Activated CD4-positive, CD25-positive, alpha-beta regulatory T cell (primary cell): ENCODE measurements at places on chromosomes 16 and 17.

DNA sequence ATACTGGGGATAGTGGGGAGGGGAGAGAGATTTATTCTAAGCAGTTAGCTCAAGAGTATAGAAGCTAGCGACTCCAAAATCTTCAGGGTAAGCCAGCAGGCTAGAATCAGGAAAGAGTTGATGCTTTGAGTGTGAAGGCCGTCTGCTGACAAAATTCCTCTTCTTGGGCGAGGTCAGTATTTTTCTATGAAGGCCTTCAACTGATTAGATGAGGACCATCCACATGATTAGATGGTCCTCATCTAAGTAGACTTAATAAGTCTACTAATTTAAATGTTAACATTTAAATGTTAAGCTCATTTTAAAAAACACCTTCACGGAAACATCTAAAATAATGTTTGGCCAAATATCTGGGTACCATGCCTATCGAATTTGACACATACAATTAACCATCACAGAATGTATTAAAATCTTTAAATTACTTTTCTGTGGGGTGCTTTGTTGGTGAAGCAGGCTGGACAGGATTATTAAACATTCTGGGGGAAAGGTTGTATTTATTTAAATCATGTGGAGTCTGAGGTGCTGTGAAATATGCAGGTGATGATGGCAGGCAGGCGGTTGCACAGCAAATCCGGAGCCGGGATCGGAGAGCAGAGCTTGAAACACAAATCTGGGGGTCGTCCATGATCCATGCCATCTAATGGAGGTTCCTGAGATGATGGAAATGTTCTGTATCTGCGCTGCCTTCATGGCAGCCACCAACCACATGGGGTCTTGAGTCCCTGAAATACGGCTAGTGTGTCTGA, 49.8 kb upstream of the ADORA2B start:
- DNase-seq, result no peak

DNA sequence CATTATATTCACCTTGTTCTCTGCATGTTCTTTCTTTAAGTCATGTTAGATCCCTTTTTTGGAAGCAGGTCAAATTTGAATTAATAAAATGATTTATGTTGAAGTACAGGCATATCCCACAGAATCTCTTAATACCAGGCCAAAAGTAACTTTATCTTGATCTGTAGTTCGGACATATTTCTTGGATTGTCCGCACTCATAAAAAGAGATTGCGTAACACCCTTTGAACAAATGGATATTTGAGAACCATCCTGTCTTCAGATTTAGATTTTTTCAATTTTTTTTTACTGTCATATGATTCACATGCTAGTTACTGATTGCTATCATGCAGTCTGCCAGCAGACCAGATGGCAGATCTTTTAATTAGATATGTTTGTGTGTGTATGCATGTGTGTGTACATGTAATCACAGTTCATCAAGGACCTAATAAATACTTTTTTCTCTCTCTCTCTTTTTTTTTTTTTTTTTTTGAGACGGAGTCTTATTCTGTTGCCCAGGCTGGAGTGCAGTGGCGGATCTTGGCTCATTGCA, 352.6 kb downstream of the WWOX start:
- no peak for DNase-seq

GRCh38 chr16:10514369-10515055, 65.9 kb downstream of the EMP2 start:
- no peak for DNase-seq

DNA sequence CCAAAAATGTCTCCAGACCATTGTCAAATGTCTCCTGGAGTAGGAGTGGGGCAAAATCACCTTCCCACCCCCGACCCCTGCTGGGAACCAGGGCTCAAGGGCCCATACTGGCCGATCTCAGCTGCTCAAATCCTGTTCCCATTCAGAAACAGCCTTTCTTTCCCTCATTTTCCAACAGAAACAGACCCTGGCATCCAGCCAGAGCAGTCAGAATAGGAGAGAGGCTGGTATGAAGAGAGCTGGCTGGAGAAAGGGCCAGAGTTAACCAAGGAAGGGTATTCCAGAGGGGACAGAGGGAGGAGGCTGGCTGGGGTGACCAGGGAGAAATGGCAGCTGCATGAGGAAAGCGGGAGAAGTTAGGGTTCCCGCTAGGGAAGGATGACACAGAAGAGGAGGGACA, 199.1 kb downstream of the XYLT1 start:
- DNase-seq, result no peak

- DNase-seq, result peak; percentile 6
These were observed 227.9 kb downstream of the MAF start for GRCh38 chr16:79372503-79373184.

DNA sequence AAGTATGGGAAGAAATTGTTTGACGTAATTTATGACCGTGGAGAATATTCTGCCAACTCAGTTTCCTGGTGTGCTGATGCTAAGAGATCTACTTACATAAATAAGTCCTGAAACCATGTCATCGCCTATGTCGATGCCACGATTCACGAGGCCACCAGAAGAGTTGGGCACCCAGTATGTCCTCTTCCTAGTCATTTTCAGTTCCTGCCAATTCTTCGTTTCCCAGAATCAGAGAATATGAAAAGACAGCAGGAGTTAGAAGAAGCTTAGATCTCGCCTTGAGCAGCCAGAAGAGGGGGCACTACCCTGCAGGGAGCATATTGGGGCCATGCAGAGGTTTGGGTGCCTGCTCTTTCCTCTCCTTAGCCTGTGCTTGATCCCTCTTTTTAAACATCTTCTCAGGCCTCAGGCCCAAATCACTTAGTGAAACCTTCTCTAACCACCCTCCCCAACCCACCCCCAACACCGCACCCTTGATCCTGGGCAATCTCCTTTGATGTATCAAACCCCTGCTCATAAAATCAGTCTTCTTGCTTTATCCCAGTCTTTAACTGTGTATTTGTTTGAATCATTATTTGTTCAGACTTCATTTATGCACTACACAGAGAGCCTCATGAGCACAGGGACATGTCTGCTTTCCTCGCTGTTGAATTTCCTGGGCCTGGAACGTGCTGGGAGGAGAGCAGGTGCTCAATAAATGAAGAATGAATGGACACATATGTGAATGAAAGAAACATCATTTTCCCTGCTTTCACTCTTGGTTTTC, 12.2 kb upstream of the LONP2 start:
- DNase-seq, result no peak

DNA sequence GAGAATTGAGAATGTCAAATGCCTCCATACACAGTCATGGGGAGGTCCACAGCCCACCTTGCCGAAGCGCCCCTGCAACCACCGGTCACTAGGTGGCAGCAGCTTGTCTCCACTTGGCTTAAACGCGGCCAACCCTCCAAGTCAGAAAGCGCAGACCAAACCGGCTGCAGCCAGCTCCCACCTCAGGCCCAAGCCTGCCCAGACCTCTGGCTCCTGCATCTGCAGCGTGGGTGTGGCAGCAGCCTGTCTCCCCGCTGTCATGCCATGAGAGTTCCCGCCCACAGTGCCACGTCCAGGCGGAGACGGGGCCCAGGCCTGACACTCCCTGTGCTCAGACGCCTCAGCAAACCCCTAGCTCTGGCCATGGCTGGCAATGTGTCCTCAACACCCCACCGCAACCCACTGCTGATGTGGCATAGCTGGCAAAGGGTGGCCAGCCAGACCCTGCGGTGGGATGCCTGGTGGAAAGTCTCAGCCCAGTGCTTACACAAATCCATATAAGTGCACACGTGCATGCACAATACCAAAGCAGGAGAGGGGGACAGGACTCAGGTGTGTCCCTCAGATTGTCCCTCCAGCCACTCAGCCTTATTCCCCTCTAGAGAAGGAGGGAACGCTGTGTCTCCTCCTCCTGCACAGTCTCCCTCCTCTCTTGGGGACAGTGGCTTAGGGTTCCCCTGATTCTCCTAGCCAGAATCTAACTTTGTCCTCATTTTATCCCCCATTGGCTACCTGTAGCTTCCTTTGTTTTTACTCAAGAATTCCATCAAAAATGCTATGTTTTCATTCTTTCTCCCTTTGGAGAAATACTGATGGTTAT, 10.9 kb downstream of the COPZ2 start:
- DNase-seq, result peak; percentile 61

GRCh38 chr17:82703935-82704865, 5.7 kb upstream of the RAB40B start:
- DNase-seq, result no peak

DNA sequence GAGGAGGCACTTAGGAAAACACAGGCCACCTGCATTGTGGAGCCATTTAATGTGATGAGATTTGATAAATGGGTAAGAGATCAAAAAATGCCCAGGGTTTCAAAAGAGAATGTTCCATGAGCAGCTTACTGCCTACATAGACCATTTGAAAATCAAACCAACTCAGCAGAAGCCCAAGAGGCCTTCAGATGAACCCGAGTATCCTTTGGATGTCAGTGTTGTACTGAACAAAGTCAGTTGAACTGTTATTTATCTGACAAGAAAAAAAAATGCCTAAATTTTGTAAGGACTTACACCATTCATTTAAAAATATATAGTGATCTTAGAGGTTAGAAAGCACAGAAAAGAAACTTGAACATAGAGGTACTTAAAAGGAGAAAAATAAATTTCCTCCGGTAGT, 381.7 kb downstream of the ZFHX3 start:
- DNase-seq, result no peak

DNA sequence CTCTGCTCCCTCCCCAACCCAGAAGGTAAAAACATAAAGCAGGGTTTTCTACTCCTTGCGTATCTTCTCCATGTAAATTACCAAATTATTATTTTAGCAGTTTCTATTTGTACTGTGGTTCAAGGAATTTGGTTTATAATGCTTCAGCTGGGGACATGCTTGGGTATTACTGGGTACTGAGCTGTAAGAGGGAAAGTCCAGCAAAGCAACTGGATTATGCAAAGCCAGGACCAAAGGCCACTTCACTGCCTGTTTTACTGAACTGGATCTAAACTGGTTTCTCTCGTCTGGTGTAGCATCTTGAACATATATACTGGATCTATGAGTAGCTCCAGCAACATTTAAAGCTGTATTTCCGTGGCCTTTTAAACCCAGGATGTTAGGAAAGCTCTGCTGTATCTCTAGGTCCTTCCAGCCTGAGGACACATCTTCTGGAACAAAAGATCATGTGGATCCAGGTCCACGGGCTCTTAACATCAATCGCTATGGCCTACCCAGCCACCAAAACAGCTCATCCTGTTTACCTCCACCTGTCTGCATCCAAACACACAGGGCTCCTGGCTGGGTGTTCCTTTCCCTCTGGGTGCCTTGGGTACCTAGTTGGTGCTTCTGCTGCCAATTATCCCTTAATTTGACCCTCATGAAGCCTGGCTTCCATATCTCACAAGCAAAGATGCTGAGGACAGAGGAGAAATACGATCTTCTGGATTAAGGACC, 7.2 kb downstream of the PMP22 start:
- DNase-seq, result no peak

DNA sequence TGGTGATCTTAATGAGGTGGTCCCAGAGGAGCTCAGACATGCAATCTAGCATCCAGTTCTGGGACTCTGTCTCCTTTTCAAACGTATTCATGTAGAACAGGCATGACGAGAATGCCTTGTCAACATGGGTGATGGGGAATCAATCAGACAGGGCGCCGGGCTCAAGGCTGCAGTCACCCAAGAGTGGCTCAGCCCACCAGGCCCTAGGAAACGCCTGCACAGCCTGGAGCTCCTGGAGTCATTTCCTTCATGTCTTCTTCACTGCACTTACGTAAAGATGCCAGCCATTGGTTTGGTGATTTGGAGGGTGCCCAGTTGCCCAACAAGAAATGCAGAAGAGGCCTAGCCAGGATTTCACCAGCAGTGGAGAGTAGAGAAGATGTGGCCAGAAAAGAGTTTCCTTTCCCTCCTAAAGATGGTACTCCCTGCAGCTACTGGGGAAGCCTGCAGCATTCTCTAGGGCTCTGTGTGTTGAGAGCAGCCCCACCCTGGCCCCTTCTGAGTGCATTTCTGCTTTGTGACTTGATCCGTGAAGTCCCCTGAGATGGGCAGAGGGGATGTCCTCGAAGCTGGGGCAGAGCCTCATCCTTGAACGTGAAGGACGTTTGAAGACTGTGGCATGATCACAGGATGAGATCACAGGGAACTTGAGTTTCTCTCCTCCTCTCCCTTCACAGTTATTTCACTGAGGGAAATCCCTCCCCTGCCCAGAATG, 24.0 kb upstream of the STH start:
- DNase-seq, result no peak

DNA sequence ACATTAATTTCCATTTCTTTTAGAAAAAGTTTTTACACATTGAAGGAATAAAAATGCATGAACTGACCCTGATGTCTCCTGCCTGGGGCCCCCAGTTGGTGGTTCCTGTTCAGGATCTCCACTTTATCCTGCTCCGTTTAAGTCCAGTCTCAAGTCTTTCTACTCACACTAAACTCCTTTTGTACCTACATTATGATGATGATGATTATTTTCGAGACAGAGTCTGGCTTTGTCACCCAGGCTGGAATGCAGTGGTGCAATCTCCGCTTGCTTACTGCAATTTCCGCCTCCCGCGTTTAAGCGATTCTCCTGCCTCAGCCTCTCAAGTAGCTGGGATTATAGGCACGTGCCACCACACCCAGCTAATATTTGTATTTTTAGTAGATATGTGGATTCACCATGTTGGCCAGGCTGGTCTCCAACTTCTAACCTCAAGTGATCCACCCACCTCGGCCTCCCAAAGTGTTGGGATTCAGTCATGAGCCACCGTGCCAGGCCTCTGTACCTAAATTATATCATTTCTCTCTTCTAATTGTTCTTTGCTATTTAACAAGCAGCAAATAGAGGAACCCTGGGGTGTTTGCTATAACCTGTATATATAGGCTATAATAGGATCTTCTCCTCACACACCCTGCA, 2.2 kb upstream of the FOXK2 start:
- DNase-seq, result no peak

DNA sequence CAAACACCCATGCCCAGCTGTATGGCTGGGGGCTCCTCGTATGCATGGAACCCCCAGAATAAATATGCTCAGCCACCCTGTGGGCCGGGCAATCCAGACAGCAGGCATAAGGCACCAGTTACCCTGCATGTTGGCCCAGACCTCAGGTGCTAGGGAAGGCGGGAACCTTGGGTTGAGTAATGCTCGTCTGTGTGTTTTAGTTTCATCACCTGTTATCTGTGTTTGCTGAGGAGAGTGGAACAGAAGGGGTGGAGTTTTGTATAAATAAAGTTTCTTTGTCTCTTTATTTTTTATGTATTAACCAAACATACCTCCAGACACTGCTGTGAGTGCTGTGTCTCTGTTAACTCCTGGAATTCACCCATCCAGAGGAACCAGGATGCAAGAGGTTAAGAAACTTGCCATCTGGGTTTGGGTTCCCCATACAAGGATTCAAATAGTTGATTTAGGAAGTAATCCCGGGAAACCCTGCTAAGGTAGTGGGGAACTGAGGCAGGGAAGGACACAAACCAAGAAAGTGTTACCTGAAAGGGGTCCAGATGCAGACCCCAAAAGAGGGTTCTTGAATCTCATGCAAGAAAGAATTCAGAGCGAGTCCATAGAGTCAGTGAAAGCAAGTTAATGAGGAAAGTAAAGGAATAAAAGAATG, 37.4 kb upstream of the IL21R start:
- DNase-seq, result no peak
